Right ventricle myocardium inferior (tissue), 1 donor: ENCODE measurements at places on chromosomes 5 and 9. TPM values are rescaled to one million over a fixed set of nuclear protein-coding genes. Genes with fewer than 3 reads are reported as not detected.
A peak's percentile ranks its signal among the peaks of the same experiment; 100 is the strongest.

- DNase-seq, result no peak
Observed at GRCh38 chr9:107999011-107999410, 509.4 kb upstream of the KLF4 start.

HMMR gene
- total RNA-seq, result 0.92 TPM

GRCh38 chr5:57319628-57320027 lies 145.8 kb downstream of the GPBP1 start:
- no peak for DNase-seq

GRCh38 chr5:68884144-68884754 lies 209.6 kb upstream of the SLC30A5 start:
- no peak for DNase-seq

FGD3 gene
- total RNA-seq, result 3.0 TPM

DNA sequence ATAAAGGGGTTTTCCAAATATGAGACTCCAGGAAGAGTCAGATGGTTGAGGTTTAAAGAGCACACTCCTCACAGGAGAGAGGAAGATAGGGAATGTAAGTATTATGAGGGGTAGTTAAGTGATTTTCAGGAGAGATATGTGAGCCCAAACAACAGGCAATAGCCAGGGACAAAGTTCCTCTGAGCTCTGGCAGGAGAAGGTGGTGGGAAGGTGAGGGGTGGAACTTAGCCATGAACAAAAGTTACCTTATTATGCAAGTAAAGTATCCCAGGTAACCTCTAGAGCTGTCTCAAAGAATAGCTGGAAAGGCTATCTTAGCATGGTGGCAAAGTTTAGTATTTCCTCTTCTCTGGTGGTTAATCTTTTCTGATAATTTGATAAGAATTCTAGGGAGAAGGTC lies 450.5 kb upstream of the PTPRD start:
- no peak for DNase-seq

GRCh38 chr9:93255494-93255867 lies 71.5 kb downstream of the WNK2 start:
- DNase-seq, result peak; percentile 6

DNA sequence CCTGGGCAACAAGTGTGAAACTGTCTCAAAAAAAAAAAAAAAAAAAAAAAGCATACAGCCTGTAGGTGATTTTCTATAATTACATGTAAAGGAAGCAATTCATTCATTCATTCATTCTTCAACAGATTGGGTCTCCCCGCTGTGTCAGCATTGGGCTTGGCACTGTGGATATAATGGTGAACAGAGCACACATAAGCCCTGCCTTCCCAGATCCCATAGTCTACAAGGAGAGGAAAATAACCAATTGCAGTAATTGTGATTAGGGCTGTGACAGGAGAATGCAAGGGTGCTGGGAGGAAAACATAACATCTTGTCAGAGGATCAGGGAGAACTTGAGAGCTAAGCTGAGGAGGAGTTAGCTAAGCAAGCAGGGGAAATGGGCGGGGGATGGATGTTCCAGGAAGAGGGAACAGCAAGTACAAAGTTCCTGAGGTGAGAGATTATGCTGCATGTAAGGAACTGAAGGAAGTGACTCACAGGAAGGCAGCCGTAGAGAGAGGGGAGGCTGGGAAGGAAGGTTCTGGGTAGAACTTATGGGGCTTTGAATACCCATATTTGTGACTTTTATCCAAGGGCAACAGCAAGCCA lies 24.0 kb upstream of the KLF9 start:
- DNase-seq, result no peak

GRCh38 chr5:131364507-131365050 lies 100.7 kb downstream of the CDC42SE2 start:
- DNase-seq, result no peak

- no peak for DNase-seq
Observed at GRCh38 chr9:124635285-124635684, 128.1 kb upstream of the NR5A1 start.

DNA sequence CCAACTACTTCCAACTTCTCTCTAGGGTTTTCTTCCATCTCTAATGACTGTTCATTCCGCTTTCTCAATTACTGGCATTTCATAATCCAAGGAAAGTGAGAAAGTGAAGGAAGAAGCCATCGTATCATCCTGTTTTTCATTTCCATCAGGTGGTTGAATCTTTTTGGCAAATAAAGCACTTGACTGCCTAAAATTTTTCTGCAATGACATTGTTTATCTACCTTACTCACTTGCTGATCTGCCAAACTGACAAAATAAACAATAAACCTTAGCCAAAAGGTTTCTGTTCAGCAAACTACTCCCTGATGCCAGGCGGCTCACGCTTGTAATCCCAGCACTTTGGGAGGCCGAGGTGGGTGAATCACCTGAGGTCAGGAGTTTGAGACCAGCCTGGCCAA lies 18.4 kb downstream of the FNBP1 start:
- no peak for DNase-seq

DNA sequence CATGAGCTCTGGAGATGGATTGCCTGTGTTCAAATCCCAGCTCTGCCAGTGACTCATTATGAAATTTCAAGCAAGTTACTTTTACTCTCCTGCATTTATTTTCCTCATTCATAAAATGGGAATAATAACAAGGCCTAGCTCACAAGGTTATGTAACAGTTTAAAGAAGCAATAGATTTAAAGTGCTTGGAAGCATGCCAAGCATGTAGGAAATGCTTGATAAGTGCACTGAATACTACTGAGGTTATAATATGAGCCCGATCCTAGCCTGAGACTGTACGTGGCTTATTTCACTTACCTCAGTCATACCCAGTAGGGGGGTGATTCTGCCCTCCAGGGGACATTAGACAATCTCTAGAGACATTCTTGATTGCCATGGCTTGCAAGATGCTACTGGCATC lies 734.1 kb upstream of the WWC1 start:
- DNase-seq, result no peak

- DNase-seq, result no peak
Observed at GRCh38 chr9:87269296-87270176, 228.1 kb upstream of the DAPK1 start.
